ENCODE measurements at places on chromosomes 1 and 21.

DNA sequence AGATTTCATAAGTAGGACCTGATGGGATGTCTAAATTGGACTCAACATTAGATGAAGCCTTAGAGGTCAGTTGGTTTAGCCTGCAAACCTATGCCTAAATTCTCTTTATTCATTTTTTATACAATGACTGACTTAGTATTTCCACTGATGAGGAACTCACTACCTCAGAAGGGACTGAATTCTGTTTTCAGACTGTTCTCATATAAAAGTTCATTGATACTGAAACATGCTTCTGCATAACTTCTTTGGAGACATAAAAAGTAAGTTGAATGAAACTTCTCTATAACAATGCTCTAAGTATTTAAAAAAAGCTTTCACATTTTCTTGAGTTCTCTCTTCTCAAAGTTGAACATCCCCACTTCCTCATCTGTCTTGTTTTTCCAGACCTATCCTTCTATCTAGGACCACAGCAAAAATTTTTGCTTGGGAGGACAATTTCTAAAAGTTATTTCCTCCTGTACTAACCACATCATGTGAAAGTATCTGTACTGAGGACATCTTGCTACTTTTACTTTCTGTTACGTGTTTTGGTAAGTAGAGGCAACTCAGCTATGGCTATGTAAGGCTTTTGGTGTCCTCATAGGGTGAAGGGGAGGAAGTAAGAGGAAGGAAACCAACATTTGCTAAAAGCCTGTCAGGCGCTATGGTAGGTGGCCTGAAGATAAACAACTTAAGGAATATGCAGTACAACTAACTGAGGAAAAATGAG lies 64.1 kb downstream of the USP24 start:
- peak; percentile 38 for DNase-seq

DNA sequence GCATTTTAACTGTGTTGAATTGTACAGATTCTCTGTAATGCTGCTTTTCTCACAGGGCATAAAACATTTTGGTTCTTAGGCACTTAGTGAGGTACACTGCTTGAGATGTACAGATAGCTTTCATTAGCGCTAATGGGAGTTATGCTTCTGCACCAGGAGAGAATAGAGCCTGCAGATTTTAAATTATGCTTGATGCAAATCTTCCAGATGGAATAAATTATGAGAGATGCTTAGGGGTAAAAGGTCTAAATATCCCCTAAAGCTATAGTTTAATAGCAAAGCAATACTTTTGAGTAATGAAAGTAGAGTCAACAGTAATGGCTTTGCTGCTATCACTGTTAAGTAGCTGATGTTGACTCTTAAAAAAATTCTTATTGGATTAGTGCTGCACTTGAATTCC lies 248.9 kb downstream of the S1PR1 start:
- DNase-seq = no peak

- DNase-seq = peak; percentile 42
Observed at GRCh38 chr21:44939532-44940115, at the start of gene SLX9. TSS of gene SLX9 (plus strand) at chr21:44940029. CDS start at chr21:44940058, 29 bp downstream.

- DNase-seq = no peak
Observed at GRCh38 chr1:153533689-153534201, 2.0 kb downstream of the S100A6 start.

GRCh38 chr1:17588048-17588871 lies 48.8 kb downstream of the ARHGEF10L start:
- DNase-seq = no peak

- DNase-seq = peak; percentile 77
Observed at GRCh38 chr1:65309304-65310077, at the start of gene DNAJC6. TSS of gene DNAJC6 (plus strand) at chr1:65309543. CDS start at chr1:65309746, 203 bp downstream.

DNA sequence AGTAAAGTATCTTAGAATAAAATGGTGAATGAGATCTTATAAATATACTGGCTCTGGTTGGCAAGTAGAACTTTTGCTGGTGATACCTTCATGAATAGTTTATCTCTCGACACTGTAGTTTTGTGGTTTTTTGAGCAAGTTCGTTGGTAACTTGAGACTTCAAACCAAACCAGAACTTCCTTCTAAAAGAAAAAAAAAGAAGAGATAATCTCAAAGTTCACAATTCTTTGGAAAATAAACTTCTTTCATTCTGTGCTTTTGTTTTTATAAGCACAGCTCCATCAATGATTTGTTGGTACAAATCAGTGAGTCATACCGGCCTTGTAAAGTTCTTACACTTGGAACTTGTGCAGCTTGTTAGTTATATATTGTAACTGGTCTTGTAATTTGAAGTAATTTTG lies 2.3 kb downstream of the HIPK1 start:
- DNase-seq = no peak

GRCh38 chr1:14999441-14999840 lies 154.1 kb upstream of the TMEM51 start:
- DNase-seq = no peak

DNA sequence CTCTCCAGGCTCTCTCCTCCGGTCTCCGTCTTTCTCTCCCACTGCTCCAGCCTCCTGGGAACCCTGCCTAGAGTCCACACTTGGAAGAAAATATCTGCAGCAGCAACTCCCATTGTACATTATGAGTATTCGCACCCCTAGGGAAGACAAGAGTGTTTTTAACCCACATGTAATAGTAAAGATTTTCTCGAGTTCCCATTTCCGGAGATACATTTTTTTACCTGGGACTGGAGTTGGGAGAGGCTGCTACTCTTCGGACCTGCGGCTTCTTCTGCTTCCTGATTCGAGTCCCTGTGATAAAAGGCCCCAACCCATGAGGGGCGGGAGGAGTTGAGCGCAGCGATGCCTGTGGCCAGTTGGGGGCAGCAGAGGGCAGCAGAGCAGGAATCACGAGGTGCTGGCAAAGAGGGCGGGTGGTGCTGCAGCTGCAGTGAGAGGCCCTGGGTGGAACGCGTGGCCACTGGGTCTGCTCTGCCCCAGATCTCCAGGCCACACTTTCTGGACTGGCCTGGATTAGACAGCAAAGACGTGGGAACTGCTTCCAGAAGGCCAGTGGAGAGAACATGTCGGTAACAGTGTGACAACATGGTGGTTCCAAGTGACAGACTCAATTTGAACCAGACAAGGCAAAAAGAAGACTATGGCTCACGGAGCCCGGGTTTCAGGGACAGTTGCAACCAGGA lies 221.0 kb upstream of the CSF3R start:
- peak; percentile 88 for DNase-seq

GRCh38 chr1:8874230-8875201 lies 4.0 kb downstream of the ENO1 start:
- no peak for DNase-seq

GRCh38 chr21:34360488-34361241 lies 3.1 kb upstream of the KCNE2 start:
- DNase-seq = no peak

GRCh38 chr1:23577056-23578004 lies 18.0 kb upstream of the ID3 start:
- no peak for DNase-seq

GRCh38 chr1:152148981-152149380 lies 10.0 kb downstream of the RPTN start:
- no peak for DNase-seq

DNA sequence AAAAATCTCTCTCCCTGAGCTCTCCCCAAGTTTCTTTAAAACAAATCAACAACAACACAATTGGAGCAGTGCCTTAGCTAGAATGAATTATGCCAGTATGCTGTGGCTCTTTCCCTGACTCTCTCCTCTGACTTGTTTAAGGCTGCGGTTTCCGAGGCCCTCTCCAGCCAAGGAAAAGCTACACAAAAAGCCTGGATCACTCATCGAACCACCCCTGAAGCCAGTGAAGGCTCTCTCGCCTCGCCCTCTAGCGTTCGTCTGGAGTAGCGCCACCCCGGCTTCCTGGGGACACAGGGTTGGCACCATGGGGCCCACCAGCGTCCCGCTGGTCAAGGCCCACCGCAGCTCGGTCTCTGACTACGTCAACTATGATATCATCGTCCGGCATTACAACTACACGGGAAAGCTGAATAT lies 1.9 kb downstream of the S1PR1 start:
- DNase-seq = peak; percentile 67

GRCh38 chr21:38659936-38660332 lies 145.8 kb upstream of the ETS2 start:
- no peak for DNase-seq

DNA sequence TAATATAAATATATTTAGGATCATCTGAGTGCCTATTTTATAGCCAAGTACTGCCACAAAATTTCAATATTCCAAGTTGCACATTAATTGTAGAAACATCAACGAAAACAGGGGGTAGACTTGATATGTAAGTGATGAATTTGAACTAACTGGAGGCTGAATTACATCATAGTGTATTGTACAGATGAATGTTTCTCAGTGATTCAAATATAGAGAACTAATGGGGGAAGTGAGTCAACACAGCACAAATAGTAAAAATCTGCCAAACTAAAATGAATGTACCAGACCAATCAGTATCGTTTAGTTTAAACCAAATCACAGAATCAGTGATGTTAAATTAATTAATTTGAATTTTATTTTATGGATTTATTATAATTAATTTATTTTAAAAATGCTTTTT lies 42.8 kb downstream of the RTCA start:
- no peak for DNase-seq

DNA sequence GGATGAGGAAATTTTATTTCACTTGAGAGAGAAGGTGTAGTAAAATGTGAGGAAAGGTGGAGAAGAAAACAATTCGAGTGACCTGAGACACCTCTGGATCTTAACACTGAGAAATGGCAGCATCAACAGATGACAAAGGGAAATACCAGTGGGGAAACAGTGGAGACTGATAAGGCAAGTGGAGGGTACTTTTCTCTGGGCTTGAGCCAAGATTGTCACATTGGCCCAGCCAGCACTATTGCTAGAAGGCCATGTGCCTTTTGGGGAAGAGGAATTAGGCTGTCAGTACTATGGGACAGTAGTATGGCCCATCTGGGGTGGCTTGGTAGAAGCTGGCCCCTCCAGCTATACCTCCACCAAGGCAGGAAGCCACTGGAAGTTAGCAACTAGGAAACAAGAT lies 8.4 kb downstream of the SYPL2 start:
- no peak for DNase-seq

DNA sequence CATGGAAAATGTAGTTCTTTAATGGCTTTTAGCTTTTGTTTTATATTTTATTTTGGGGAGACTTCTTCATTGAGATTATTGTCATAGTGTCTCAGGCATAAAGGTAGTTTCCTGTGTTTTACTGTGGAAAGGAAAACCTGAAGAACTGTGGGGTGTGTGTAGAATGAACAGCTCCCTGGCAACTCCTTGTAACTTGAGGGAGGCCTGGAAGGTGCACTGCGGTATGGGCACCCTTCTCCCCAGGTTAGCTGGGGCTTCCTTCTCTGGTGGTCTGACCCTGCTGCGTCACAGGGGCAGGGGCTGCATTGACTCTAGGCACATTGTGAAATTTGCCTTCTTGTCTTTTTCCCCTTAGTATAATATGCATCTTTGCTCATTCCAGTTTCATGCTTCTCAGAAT lies 1.7 kb downstream of the ATP1B1 start:
- no peak for DNase-seq

DNA sequence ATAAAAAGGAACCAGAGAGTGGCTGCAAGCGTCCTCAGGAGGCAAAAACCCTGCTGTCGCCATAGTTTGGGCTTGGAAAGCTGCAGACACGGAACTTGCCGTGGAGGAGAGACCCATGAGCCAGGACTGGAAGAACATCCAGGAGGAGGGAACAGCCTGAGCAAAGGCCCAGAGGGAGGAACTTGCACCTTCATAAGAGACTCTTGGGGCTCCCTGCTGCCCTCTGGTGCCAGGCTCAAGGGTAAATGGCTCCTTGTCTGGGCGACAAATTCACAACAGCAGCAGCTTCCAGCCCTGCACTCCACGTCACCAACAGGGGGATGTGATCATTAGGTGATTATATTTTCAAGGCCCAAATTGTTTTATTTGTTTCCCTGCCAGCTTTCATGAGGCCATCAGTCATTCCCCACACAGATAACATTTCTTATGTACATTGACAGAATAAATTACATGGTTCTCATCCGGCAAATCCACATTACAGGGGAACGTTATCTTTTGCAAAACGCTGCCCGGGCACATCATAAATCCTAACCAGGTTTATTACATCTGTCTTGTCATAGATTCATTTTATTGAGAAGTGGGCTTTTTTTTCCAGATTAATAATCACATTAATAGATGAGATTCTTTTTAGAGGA lies 143.0 kb upstream of the GRIK3 start:
- DNase-seq = peak; percentile 54

DNA sequence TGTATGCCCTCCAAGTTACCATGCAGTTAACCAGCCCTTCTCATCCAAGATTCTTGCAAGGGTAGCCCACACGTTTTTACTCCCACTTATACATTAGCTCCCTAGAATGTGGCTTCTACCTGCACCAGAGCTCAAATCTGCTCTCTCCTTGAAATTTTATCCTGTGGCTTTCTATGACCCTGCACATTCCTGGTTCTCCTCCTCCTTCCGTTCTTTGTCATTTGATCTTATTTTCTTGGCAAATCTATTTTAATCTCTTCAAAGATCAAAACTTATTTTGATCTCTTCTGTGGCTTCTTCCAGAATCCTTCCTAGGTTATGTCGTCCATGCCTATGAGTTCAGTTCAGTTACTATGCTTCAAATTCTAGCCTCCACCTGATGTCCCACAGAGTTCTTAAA lies 115.6 kb upstream of the GUCA2B start:
- no peak for DNase-seq

DNA sequence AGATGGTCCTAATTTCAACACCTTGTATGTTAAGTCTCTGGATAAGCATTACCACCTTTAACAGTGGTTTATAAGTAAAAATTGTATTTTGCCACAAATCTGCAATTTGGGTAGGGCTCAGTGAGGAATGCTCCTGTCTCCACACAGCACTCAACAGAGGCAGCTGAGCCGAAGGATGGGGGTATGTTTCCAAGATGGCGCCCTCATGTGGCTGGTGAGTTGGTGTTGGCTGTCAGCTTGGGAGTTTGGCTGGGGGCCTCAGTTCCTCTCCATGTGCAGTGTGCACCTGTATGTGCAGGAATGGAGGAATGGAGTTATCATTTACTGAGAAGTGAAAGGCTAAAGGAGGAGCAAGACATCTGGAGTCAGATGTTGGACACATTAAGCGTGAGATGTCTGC lies 136.8 kb downstream of the GABPA start:
- DNase-seq = no peak

DNA sequence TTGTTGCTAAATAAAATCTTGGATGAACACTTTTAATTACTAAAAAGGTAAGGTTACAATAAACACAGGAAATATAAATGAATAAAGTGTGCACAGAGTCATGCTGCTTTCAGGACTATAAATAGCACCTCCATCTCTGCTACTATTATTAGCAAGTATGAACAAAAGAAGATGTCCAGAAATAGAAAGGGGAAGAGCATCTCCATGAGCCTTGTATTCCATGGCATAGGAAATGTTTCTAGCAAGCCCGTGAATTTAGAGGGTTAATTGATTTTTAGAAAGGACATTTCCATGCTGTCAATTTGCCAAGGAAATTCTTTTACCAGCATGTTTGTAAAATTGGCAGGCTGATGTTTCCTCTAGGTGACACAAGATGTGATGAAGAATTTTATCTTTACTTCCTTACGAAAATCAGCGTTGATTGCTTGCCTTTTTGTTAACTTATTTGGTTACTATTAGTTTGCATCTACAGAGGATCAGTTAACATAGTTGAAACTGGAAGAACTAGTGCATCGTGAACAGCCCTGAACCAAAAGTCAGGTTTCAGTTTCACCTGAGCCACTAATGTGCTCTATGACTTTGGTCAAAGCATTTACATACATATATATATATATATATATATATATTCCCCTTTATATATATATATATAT lies 45.3 kb downstream of the NR5A2 start:
- no peak for DNase-seq

- DNase-seq = no peak
Observed at GRCh38 chr1:97947695-97948094, 26.9 kb upstream of the DPYD start.

Measured in globus pallidus (tissue), 1 donor.